NCI-H1417 treated with DMSO at 0.1 percent for 48 hours (cell line): ENCODE measurements at places on chromosomes 13 and 19.

GRCh38 chr13:73904625-73905024 is 229.6 kb downstream of the KLF12 start:
- no peak for DNase-seq

GRCh38 chr13:106415971-106416370 is 119.5 kb downstream of the EFNB2 start:
- no peak for DNase-seq

- DNase-seq = no peak
Observed at GRCh38 chr13:25675060-25675459, 303.3 kb downstream of the ATP8A2 start.

GRCh38 chr19:5822181-5822844 is 17.2 kb downstream of the FUT6 start:
- DNase-seq = no peak

DNA sequence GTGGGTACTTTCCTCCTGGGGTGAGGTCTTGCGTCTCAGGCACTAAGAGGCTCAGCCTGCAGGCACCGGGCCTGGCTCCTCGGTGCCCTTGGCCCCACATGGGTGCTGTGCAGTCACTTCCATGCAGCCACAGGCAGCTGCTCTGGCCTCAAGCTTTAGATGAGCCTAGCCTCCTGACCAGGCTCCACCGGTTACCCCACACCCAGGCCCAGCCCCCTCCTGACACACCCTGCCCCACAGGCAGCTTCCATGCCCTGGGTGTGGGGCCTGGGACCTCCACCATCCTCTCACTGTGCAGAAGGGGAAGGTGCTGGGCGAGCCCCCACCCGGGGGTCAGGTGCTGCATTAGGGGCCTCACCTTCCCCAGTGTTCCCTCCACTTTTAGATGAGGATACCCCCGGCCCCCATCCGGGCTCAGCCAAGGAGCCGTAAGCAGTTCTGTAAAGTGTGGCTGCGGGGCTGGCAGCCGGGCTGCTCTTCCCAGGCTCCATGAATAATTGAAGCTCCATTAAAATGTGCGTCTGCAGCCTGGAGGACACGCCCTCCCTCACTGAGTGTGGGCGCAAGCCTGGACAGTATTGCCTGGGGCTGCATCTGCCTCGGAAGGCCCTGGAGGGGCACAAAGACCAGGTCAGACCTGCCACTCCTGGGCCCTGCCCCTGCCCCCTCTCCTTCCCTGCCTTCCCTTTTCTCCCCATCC is 72.5 kb upstream of the KCTD15 start:
- DNase-seq = no peak

- no peak for DNase-seq
Observed at GRCh38 chr13:57874530-57874929, 243.0 kb downstream of the PCDH17 start.

DNA sequence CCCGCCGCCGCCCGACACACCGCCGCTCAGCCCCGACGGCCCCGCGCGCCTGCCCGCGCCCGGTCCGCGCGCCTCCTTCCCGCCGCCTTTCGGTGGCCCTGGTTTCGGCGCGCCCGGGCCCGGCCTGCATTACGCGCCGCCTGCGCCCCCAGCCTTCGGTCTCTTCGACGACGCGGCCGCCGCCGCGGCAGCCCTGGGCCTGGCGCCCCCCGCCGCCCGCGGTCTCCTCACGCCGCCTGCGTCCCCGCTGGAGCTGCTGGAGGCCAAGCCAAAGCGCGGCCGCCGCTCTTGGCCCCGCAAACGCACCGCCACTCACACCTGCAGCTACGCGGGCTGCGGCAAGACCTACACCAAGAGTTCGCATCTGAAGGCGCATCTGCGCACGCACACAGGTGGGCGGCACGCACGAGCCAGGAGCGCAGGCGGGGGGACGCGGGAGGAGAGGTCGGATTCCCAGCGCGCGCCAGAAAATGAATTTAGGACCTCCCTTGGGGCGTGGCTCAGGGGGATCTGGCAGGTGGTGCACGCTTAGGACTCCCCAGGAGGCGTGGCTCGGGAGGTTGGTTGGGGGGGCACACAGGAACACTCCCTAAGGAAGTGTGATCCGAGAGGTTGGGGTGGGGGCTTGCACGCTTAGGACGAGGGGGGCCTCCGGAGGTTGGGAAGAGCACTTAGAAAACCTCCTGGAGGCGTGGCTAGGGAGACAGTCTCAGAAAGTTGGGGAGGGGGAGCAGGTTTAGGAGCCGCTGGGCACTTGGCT is 1.2 kb downstream of the KLF2 start:
- DNase-seq = no peak

DNA sequence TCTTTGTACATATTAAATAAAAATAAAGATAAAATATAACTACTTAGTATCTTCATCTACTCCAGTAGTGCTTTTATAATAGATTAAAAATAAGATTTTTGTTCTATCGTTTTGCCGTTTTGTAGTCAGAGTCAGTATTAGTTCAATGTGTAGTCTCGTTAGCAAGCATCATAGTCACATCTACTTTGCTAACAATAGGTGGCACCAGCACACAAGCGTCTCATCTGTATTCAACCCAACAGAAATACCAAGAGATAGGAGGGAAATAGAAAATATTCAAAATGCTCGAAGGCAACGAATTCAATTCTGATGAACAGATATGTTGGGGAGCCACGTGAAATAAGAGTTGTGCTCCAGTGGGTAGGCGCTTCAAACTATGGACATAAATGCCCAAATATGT is 21.4 kb upstream of the MICU2 start:
- DNase-seq = no peak

DNA sequence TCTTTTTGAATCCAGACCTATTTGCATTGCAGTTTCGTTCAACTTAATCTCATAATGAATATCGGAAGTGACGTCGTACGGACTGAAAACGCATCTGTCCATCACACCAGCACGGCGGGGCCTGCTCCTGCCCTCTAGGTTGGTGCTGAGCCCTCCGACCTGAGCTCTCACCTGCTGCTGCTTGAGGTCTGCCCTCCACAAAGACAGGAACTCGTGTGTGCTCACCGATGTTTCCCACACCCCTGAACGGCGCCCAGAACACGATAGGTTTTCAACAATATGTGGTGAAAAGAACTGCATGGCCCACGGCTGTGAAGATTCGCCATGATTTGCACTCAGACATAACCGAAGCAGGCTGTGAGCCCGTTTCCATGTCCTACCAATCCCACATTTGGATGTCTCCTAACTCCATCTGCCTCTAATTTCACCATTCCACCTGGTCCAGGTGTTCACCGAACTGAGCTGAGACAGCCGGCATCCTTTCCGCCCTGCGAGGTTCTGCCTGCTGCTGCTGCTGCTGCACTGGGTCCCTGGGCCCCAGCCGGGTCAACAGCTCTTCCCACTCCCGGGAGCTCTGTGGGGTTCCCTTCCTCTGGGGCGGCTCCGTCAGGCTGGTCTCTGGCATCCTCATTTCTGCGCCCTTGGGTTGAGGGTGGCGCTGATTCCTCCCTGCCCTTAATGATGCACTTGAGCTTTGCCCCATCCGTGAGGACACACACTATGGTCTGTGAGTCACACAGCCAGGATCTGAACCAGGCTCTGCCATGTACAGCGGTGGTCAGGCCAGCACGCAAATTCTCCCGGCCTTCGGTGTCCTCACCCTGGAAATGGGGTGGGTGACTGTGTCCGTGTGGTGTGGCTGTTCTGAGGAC is 20.9 kb downstream of the GRTP1 start:
- DNase-seq = no peak

DNA sequence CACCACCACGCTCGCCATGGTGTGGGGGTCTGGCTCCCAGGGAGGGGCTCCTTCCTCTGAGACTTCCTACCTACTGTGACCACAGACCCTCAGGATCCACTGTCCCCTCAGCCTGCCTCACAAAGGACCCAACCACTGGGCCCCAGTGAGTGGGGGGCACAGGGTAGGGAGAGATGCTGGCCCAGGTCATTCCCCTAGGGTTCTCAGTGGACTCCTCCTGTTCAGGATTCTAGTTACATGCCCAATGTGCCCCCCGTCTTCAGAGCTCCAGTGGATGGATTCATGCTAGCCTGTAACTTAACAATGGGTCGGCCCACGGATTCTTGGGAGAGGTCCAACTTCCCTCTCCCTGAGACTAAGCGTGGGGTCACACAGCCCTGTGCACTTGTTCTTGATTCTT is at the start of gene TSKS:
Gene TSKS (minus strand): TSS at position 77 of the 400 bp plus-strand sequence. CDS start 59 bp downstream, at position 18.
- no peak for DNase-seq

DNA sequence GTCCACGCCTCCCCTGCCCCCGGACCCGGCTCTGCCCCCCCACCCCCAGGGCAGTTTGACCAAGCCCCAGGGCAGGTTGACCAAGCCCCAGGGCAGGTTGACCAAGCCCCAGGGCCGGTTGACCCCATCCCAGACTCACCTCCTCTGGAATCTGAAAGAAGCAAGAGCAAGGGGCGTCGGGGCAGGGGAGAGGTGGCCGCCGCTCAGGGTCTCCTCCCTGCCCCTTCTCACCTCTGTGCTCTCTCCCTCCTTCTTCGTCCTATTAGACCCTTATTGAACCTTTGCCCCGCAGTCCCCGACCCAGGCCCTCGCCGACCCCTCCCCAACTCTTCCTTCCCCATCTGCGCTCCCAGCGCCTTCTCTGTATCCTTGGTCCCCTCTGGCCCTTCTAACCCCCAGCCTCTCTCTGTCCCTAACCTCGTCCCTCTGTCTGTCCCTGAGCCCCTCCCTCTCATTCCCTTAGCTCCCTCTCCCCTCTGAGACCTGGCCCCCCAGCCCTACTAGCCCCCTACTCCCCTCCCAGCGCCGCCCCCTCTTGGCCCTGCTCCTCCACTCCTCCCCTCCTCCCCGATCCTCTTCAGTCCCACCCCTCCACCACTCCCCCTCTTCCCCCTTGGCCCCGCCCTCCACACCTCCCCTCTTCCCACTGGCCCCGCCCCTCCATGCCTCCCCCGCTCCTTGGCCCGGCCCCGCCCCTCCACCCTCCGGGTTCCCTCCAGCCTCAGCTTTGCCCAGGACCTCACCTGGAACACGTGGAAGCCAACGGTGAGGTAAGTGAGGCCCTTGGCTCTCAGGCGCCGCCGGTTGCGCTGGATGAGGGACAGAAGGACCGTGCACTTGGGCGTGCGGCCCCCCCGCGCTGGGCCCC is 7.6 kb downstream of the CAPN12 start:
- no peak for DNase-seq

GRCh38 chr13:27004866-27005265 is 166.7 kb downstream of the USP12 start:
- DNase-seq = no peak

GRCh38 chr19:38089440-38089839 is 134.6 kb downstream of the DPF1 start:
- DNase-seq = no peak

DNA sequence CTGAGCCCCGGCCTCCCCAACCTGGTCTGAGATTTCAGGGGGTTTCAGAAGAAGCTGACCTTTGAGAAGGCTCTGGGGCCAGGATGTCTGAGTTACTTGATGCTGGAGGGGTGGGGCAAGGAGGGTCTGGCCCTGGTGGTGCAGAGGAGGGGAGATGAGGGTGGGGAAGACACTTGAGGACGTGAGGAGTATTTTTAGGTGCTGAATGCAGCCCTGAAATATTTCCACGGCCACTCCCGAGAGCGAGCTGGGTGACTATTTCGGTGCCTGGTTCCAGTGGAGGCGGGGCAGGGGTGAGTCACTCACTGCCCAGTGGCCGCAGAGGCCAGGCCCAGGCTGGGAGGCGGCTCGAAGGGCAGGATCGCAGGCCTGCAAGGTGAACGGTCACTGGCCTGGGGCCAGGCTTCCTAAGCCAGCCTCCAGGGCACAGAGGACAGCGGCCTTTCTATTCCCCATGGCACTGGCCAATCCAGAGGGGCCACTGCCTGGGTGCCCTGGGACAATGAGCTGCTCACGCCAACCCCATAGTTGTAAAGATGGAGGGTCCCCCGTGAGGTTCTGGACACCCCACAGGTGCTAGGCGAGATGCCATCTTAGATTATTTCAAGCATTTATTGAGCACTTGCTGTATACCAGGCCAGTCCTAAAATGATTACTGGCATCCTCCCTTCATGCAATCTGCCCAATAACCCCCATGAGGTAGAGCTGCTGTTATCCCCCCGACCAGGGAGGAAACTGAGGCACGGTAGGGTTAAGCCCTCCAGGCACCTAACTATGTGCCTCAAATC is 19.7 kb upstream of the JUND start:
- no peak for DNase-seq
